ENCODE measurements at places on chromosomes 3 and 15. TPM values are rescaled to one million over a fixed set of nuclear protein-coding genes. Genes with fewer than 3 reads are reported as not detected.

ZIC4 gene
- not detected for total RNA-seq

OIP5 gene
- total RNA-seq, result 9.7 TPM

STRIT1 gene
- not detected for total RNA-seq

FAM81A gene
- 0.58 TPM for total RNA-seq

LRRC2 gene
- total RNA-seq, result not detected

OXTR gene
- 3.1 TPM for total RNA-seq

GCNT3 gene
- total RNA-seq, result 5.6 TPM

KIF23 gene
- 26.5 TPM for total RNA-seq

SHF gene
- 61.7 TPM for total RNA-seq

RNU5B-1 gene
- total RNA-seq, result 48.7 TPM

INSYN1 gene
- 4.5 TPM for total RNA-seq

CTXN2 gene
- 0.38 TPM for total RNA-seq

GRM2 gene
- 0.82 TPM for total RNA-seq

VIPR1 gene
- total RNA-seq, result 5.8 TPM

RAP2B gene
- total RNA-seq, result 11.3 TPM

PLA2G4D gene
- not detected for total RNA-seq

MASP1 gene
- total RNA-seq, result 0.60 TPM

RTP3 gene
- total RNA-seq, result not detected

MYEF2 gene
- 126 TPM for total RNA-seq

TRAIP gene
- total RNA-seq, result 16.2 TPM

TGM5 gene
- total RNA-seq, result not detected

SYNPR gene
- total RNA-seq, result 13.3 TPM

FGD5 gene
- total RNA-seq, result 0.09 TPM

C3orf20 gene
- total RNA-seq, result 0.19 TPM

ACKR2 gene
- 0.60 TPM for total RNA-seq

SLC12A1 gene
- total RNA-seq, result not detected

GFM1 gene
- total RNA-seq, result 34.4 TPM

EXD1 gene
- total RNA-seq, result not detected

IL16 gene
- total RNA-seq, result 0.38 TPM

PRKAR2A gene
- total RNA-seq, result 34.5 TPM

PRRT3 gene
- total RNA-seq, result 11.4 TPM

ANKUB1 gene
- not detected for total RNA-seq

CYP8B1 gene
- not detected for total RNA-seq

CLDN11 gene
- 2.4 TPM for total RNA-seq

HDDC3 gene
- 16.6 TPM for total RNA-seq

KCNMB2 gene
- total RNA-seq, result not detected

AHSG gene
- total RNA-seq, result 0.27 TPM

SLC12A8 gene
- 9.2 TPM for total RNA-seq

MUSTN1 gene
- not detected for total RNA-seq
